GM04504 (cell line): ENCODE measurements at places on chromosomes 1 and 21.

DNA sequence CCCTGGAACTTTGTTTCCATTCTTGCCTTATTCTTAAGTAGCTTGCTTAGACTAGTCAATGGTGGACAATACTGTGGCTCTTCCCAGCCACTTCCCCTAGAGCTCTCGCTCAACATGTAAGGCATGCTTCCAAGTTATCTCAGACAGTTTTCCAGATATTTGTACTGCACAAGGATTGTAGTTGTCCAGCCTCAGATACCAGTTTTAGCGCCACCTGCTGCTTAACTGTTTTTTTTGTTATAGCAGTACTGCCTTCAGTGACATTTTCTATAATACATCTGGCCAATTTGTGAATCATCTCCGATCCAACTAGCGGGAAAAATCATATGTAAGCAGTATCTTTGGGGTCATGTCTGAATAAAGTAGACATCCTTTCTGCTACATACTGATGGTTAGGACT lies 346.7 kb upstream of the ADGRL4 start:
- peak; percentile 47 for DNase-seq

- DNase-seq = no peak
Measured at GRCh38 chr1:89878256-89878655, 57.4 kb downstream of the LRRC8D start.

GRCh38 chr1:62295921-62296491 lies 23.2 kb downstream of the KANK4 start:
- peak; percentile 56 for DNase-seq

DNA sequence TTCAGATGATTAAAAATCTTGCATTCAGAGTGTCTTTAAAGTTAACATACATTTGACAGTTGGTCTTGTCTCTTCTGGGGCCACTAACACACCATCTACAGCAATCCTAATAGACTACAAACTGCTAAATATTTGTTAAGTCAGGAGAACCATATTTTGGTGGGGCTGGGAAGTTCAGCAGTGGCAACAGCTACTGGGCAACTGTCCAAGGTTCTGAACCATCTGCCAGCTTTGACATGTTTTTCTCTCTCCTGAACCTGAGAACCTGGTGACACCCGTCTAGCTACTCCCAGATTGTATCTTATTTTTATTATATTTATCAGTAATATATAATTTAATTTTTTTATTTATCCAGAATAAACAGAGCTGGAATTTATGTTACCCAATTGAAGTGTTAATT lies 199.0 kb upstream of the DPYD start:
- no peak for DNase-seq

DNA sequence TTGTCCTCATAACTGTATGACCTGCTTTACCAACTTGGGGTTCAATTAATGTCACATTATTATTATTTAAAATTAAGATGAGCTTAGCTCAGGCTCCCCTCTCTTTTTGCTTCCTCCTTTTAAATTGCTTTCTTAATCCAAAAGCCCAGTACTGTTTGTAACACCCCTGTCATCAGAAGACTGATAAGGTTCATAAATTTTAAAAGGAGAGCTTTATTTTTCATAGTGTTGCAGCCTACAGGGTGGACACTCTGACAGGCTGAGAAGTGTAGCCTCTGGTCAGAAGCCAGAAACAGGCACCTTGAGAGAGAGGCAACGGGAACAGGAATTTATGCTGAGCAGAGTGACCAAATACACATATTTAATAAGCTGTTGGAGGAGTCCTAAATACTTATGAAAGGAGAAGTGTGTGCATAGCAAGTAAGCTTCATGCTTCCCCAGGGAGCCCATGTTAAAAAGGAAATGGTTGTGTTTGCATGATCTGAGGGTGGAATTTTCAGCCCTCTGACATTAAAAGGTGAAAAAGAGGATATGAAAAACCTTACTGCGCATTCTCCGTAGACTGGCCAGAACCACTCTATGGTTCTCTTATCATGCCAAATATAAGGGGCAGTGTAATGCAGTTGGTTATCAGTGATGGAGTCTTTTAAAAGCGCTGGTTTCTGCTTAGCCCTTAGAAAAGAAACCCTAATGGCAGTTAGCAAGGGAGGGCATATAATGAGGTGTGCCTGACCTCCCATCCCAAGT lies 30.5 kb upstream of the FGGY start:
- DNase-seq = no peak

DNA sequence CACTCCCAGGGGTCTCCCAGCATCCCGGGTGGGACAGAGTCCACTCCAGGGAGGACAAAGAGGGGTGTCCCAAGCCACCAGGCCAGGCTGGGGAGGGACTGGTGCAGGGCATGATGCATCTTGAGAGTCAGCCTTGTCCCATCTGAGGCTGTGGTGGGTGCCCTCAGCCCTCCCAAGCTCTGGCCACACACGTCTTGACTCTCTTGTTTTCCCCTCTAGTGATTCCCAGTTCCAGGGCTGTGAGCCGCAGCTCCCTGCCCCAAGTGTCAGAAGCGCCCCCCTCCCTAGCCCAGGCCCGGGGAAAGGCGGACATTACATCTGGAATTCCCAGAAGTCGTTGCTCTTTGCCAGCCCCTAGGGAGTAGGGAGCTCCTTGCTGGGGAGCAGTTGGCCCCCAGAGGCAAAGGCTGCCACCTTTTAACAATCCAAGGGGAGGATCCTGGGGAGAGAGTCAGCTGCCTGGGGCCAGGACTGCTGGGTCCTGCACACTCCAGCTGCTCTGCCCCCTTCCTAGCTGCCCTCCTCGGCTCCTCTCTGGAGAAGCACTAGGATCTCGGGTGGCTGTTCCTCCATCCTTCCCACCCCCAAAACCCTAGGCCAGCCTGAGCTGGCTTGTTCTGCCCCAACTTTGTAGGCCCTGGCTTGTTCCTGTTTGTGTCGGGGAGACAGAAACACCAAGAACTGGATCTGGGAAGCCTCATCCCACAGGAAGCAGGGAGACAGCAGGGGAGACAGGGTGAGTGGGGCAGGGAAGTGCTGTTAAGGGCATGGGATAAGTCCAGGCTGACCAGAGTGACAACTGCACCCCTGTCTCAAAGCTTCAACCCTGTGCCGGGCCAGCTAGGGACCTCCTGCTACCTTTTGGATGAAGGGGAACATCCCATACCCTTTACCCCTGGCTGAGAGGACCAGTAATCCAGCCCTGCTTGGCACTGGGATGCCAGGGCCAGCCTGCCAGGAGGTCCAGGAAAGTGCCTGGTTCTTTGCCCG lies 3.2 kb upstream of the PTPN7 start:
- DNase-seq = no peak

DNA sequence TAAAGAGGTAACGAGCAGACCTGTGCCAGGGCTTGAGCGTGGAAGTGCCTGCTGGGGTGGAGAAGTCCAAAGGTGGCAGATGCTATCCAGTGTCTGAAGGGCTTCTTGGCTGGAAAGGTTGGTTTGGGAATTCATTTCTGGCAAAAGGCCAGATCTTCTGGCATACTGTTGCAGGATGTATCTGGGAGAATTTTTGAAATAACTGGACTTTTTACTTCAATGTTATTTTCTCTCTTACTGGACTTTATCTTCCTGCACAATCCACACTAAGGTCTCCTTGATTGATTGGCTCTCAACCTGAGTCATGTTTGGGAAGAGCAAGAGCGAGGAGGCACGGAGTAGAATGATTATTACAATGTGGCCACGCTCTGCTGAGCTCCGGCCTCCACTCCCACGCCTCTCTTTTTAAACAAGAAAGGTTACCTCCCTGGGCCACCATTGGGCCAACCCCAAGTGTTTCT lies 278.4 kb downstream of the TM2D1 start:
- no peak for DNase-seq

- peak; percentile 42 for DNase-seq
Measured at GRCh38 chr1:107135463-107135862, 5.4 kb upstream of the NTNG1 start.

- DNase-seq = no peak
Measured at GRCh38 chr1:52576074-52576473, 23.2 kb upstream of the TUT4 start.

DNA sequence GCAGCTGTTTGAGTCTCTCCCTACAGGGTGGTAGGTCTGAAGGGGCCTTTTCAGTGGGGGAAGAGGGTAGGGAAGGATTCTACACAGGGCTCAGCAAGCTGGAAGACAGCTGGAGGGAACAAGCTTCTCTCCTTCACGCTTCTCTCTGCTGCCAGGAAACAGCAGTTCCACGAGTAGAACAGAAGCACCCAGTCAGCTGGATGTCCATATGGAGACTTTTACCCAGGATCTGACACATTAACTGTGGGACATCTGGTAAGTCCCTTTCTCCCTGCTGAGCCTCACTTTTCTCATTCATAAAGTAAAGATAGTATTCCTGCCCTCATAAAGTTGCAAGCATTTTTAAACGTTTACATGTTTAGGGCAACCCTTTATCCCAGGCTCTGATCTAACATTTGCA lies 280.3 kb downstream of the OMA1 start:
- no peak for DNase-seq

- no peak for DNase-seq
Measured at GRCh38 chr1:173270243-173270642, 63.1 kb upstream of the TNFSF4 start.

DNA sequence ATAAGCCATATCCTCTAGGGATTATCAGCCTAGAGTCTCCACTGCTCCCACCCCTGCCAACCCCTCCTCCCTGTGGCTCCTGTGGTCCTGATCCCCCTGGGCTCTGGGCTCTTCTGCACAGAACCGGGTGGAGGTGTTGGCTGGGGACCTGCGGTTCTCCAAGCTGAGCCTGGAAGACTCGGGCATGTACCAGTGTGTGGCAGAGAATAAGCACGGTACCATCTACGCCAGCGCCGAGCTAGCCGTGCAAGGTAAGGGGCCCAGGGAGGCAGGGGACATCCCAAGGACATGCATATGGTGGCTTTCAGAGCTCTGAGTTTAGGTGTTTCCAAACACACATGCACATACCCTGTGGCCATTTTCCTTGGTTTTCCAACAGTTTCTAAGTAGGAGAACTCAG lies 19.3 kb downstream of the CNTN2 start:
- DNase-seq = no peak

DNA sequence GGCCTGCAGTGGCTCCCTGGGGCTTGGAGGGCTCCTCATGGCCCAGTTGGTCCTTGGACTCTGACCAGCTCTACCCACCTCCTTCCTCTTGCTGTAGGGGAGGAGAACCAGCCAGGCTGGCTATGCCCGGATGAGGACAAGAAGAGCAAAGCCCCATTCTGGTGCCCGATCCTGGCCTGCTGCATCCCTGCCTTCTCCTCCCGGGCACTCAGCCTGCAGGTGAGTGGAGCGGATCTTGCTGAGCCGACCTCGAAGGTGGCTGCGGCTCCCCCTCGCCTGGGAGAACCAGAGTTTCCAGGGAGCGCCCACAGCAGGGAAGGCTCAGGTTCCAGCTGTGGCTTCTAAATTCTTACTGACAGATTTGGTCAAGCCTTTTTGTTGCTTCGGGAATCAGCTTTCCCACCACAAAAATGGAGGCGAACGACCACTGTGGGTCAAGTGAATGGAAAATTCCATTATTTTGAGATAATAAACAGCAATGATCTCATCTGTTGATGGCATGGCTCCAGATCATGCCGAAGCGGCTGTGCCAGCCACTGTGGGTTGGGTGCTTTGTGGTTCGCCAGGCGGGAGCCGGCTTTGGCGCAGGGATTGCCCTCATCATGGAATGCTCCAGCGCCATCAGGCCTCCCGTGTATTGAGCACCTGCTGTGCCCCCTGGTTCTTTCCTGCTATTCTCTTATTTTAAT lies 106.5 kb upstream of the ACTL8 start:
- no peak for DNase-seq

DNA sequence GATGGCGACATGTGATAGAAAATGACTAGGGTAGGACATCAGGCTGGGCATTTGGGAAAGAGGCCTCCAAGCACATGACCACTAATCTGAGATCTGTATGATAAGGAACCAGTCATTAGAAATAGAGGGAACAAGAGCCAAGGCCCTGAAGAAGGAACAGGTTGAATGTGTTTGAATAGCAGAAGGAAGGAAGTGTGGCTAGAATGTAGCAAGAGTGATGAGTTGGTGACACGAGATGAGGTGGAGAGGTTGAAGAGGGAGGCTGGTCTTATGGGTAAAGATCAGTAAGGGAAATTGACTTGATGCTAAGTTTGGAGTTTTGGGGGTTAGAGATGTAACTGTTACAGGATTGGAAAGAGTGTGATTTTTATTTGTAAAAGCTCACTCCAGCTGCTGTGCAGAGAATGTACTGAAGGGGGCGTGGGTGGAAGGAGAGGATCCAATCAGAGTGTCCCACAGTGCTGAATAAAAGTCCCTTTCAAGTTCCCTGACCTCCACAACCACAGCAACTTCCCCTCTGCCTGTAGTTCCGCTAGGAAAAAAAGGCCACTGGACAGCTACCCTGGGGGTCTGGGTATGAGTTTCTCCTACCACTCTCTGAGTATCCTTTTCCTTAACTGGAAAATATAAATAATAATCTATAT lies 295.0 kb downstream of the OMA1 start:
- DNase-seq = no peak

- DNase-seq = no peak
Measured at GRCh38 chr1:30029677-30030076, 693.7 kb downstream of the MATN1 start.

- no peak for DNase-seq
Measured at GRCh38 chr1:199639453-199639852, 388.1 kb upstream of the NR5A2 start.

DNA sequence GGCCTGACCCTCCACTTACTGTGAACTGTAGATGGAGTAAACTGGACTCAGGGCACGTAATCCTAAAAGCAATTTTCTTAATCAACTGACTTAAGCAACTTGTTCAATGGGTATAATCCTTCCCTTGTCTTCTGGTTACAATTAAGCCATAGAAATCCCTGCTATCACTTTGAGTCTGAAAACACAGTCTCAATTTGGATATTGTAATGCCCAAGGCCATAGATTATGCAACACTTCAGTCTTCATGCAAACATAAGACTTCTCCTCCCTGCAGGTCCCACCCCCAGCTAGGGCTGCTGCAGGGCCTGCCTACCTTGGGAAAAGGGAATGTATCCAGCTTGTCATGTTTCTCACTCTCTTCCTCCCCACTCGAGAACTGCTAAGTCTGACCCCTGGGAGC lies 6.2 kb upstream of the SLC5A9 start:
- no peak for DNase-seq

GRCh38 chr1:26283871-26284596 lies 4.1 kb downstream of the SH3BGRL3 start:
- DNase-seq = no peak

- DNase-seq = no peak
Measured at GRCh38 chr1:54323324-54323739, 82.9 kb downstream of the SSBP3 start.

- no peak for DNase-seq
Measured at GRCh38 chr21:17196623-17197022, 316.2 kb upstream of the CXADR start.

- no peak for DNase-seq
Measured at GRCh38 chr1:218643926-218644325, 298.8 kb downstream of the TGFB2 start.
